ENCODE measurements at places on chromosomes 7 and 10.

DNA sequence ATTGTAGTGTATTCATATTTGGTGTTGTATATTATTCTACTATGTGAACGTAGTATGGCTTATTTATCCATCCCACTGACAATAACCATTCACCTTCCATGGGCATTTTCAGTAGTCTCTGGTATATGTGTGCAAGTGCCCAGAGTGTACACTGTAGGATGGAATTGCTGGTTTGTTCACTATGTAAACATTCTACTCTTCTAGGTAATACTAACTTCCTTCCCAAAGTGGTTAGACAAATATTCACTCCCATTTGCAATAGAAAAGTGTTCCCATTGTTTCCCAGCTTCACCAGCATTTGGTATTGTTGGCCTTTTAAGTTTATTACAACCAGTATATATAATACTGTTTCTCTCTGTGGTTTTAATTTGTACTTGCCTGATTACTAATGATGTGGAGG is 153.7 kb downstream of the C7orf25 start:
- no peak for DNase-seq

- no peak for DNase-seq
Measured at GRCh38 chr10:128070161-128070560, 56.1 kb downstream of the MKI67 start.

GRCh38 chr7:155868955-155869783 is 56.9 kb upstream of the SHH start:
- DNase-seq, result no peak

GRCh38 chr7:77985232-77985973 is 186.8 kb downstream of the PHTF2 start:
- no peak for DNase-seq

DNA sequence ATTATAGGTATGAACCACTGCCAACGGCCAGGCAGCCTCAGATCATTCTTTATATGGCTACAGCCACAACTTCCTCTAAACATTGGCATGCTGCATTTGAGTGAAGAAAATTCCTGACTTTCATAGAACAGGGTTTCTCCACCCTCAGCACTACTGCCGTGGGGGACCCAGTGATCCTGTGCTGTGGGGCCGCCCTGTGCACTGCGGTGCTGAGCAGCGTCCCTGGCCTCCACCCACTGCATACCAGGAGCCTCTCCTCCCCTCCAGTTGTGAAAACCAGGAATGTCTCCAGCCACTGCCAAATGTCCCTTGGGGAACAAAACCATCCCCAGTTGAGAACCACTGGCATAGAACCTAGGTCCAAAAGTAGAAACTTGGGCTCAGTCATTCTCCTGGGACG is 15.8 kb downstream of the CNPY1 start:
- DNase-seq, result no peak

DNA sequence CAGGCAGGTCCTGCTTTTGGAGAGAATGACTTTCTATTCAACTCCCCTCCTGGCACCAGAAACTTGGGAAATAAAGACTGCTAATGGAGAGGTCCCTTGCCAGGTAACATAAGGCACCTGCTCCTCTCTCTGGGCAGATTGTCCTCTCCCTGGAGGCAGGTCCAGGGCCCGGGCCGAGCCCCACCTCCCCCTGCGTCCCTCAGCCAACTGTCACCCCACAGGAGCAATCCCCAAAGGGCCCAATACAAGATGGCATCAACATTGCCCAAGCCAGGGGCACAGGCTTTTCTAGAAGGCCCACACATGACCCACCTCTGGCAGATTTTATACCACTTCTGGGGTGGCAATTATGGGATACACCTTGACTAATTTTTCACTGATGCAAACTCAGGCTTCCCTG is 145.2 kb downstream of the HERPUD2 start:
- no peak for DNase-seq

DNA sequence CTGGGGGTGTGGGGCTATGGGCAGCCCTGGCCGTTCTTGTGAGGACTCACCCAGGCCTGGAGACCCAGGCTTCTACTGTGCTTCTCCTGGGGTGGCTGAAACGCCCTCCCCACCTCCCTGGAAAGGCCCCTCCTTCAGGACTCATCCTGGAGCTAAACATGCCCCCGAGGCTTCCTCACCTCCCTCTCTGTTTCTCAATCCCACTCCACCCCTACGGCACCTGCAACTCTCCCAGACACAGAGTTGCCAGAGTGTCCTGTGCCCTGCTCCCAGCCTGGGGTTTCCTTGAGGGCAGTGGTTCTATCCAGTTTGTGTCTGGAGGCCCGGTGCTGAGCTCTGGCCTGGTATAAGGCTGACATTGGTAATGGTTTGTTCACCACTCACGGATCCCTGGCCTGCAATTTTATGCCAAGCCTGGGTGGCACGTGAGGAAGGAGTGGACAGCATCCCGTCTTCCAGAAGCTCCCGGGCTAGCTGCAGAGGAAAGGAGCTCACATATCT is 68.0 kb downstream of the GRID1 start:
- no peak for DNase-seq

DNA sequence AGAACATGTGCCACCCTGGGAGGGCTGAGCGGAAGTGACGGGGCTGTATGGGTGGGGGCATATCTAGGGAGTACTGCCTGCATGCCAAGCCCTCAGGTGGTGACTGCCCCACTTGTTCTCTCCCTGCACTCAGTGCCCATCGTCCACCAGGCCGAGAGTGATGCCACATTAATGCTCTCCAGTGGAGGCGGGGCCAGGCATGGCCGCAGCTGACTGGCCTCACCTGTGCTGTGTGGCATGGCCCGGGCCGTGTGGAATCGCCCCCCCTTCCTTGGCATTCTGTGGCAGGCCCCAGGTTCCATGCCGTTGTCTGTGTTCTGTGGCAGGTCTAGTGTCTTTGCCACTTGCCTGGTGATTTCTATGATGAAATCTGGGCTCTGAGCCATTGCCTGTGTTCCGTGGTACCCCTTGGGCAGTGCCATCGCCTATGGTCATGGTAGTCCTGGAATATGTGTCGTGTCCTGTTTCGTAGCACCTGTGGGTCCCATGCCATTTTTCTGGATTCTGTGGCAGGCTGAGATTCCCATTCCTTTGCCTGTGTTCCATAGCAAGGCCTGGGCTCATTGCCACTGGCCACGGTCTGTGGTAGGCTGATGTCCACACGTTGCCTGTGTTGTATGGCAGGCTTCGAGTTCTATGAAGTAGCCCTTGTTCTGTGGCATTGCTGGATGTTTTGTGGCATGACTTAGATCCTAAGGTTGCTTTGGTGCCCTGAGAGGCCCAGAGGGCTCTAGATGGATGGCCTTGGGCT is 8.9 kb downstream of the FLNC start:
- DNase-seq, result no peak

GRCh38 chr10:87559392-87559791 is 54.7 kb downstream of the MINPP1 start:
- DNase-seq, result no peak

GRCh38 chr7:97752215-97752614 is 20.3 kb downstream of the TAC1 start:
- no peak for DNase-seq

GRCh38 chr10:62183857-62184795 is 84.5 kb downstream of the RTKN2 start:
- no peak for DNase-seq

DNA sequence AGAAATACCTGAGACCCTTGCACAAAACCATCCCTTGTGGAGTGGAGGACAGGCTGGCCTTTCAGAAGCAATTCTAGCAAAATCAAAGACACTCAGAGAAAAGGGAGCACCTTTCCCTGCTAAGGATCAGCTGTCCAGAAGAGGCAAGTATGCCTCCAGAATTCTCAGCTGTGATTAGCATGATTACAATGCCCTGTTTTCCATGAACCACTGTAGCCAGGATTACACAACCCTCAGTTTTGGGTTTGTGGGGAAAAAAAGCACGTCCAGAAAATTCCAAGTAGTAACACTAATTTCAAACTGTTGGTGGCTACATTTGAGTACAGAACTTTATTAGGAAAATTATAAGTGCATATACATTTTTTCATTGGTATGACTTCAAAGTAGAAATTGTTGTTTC is 15.0 kb downstream of the CXCL12 start:
- DNase-seq, result no peak

DNA sequence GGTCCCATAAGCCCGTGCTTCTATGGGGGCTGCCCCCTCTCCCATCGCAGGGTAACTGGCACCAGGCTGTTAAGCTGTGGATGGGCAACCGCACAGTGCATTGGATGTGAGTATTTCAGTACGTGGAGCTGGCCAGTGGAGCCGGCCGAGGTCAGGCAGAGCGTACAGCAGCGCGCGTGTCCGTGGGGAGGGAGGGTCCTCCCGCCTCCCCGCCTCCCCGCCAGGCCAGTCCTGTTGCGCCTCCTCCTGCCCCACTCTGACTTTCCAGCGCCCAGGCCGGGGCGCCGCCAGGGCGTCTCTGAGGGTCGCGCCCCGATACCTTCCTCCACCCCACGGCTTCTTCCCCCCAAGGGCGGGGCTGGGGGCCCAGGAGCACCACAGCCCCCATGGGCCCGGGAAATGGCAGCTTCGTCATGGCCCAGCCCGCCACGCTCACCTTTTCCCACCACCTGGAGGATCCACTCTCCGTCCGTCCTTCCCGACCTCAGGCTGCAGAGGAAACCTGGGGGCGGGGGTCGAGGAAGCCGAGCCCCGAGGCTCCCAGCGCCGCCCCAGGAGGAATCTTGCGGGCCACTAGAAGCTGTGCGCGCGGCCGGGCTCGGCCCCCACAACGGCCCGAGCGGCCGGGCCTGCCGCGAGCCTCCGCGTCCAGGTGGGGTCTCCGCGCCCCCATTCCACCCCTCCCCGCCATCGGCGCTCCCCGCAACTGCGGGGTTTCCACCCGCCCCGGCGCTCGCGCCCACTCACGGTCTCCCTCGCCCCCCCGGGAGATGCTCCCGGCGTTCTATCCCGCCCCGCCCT is 831 bp upstream of the PFKP start:
- no peak for DNase-seq

GRCh38 chr10:124237282-124237961 is 144.0 kb upstream of the CHST15 start:
- DNase-seq, result no peak

DNA sequence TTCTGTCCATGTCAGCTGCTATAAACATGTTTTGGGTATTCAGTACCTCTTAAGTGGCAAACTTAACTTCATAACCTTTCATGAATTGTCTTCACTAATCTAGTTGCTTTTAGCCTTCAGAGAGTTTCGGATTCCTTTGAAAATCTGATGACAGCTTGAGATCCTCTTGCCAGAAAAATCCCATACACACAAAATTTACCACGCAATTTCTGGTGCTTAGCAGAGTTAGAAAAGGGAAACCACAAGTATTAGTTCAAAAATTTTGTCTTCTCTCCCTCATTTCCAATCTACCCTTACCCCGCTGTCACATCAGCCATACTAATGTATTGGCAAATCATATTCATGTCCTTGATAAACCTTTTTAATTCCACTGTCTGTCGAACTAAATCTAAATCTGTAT is 72.7 kb upstream of the TMEM106B start:
- no peak for DNase-seq

GRCh38 chr7:22607180-22607579 is 107.2 kb upstream of the STEAP1B start:
- no peak for DNase-seq

DNA sequence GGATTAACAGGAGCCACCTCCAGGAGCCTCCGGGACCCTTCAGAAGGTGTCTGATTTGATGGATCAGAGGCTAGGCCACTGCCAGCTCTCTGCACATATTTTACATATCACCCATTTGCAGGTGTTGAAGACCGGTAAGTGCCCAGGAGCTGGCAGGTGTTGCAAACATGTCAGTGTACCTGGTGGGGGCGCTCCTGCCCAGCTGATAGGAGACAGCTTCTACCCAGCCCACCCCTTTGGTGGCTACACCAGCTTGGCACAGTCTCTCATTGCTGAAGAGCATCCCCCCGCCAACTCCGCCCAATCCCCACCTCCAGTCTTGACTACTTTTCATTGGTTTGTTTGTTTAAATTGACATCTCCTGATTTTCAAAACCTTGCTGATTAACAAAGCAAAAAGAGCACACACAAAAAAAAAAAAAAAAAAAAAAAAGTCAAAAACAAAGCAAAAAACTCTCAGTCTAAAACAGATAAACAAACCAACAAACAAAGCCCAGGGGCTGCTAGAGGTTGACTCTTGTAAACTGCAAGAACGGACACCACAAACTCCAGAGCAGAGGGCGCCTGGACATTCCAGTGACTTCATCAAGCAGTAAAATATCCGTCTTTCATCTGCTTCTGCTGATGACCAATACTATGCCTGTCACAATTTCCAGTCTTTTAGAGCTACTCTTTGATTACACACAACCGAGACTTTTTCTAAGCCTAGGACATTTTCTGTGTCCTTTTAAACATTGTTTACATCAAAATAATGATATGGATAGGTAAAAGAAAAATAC is 275.3 kb downstream of the NRG3 start:
- DNase-seq, result no peak

DNA sequence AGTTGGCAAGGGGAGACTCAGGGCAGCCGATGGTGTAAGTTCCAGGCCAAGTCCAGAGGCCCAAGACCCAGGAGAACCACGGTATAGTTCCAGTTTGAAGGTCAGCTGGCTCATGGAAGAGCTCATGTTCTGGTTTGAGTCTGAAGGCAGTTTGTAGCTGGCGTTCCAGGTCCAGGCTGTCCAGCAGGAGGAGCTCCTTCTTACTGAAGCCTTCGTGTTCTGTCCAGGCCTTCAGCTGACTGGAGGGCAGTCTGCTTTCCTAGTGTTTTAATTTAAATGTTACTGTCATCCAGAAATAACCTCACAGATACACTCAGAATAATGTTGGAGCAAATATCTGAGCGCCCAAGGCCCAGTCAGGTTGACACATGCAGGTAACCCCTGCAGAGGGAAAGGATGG is 4.2 kb downstream of the SUN1 start:
- no peak for DNase-seq

GRCh38 chr10:101099901-101100300 is 31.2 kb upstream of the TLX1 start:
- DNase-seq, result no peak

DNA sequence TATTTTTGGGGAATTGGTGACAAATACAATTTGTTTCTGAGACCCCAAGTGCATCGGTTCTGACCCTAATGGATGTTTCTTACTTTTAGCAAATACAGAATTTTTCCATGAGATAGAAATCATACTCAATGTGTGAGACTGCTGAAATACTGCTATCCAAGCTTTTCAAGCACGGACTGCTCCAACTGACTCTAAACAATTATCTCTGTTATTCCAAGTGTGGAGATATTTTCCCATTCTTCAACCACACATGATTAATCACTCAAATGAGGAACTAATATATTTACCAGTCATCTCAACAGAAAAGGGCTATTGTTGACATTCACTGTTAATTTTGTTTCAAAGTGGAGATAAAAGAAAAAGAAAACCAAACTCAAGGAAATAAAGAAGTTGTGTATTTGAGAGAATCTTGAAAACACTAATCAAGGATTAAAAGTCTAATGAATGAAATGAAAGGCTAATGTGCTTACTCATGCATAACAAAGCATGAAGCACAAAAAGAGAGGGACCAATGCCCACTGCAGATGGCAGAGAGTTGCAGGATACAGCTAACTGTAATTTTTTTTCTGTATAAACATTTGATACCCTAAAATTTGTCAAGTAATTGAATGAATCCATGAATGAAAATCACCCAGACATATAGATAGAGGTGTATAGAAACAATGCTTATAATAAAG is 423.6 kb downstream of the DGKB start:
- no peak for DNase-seq

DNA sequence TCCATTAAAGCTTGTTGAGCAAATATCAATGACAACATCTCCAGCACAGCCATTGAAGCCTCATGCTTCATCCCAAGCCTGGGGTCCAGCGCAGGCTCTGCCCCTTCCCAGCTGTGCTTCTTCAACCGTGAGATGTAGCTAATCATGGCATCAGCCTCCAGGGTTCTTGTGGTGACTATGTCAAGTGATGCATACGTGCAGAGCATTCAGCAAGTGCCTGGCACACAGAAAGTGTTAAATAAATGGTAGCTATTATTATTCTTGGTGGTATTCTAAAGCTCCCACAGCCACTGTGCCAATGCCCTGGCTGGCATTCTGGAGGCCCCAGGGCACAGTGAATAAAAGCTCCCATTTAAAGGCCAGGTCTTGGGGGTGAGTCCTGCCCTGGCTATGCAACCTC is 146.6 kb downstream of the WDR11 start:
- no peak for DNase-seq

Measured in kidney epithelial cell (primary cell).